Ascending aorta (tissue), 2 donors: ENCODE measurements at places on chromosomes 3 and 15.

GRCh38 chr3:144407335-144407734 is 435.7 kb downstream of the DIPK2A start:
- DNase-seq = no peak

GRCh38 chr3:101531473-101532086 is 18.6 kb upstream of the SENP7 start:
- no peak for DNase-seq

DNA sequence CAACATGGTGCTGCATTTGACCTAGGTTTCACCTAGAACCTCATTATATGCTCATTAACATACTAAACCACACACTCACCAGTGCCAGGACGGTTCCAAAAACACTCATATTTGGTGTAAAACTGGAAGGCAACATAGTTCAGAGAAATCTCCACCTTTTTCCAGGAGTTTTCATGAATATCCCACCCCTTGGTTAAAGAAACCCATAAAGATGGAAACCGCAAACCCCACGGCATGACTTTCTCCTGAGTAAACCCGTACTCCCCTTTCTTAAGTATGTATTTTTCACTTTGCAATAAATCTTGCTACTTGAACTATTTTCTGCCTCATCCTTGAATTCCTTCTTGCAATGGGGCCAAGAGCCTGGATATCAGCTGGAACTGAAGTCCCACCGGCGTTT is 379.3 kb downstream of the MAGI1 start:
- no peak for DNase-seq

DNA sequence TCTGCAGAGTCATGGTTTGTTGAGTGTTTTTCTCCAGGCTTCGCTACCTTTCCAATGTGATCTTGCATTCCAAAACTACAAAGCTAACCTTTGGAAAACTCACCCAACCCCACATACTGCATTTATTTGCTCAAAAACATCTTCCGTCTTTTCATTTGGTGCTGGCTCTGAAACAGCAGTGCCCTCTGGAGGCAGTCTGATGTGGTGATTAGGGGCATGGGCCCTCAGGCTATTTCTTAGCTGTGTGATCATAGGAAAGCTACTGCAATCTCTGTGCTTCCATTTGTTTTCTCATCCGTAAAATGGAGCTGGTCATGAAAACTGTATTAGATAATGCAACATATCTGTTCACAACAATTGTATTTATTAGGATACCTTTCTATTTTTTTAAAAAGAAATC is 47.0 kb downstream of the MTHFS start:
- DNase-seq = no peak

- peak; percentile 16 for DNase-seq
Observed at GRCh38 chr3:71235846-71236245, 347.7 kb downstream of the FOXP1 start.

DNA sequence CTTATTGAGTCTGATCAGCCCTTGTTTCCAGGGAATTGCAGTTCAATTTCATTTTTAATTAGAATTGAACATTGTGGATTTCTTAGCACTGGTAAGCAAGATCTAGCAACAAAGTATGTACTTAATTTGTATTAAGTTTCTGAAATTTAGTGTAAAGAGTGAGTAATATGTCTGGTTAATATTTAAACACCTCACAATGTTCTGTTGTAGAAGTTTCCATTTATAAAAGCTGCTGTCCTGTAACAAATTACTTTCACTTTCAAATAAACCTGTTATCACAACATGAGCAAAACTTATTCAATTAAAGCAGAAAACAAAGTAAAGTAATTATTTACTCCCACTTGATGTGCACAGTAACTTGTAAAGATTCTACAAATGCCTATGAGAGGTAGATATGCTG is 448.5 kb downstream of the NAALADL2 start:
- DNase-seq = no peak

- DNase-seq = no peak
Observed at GRCh38 chr3:160183345-160184076, 41.7 kb upstream of the C3orf80 start.

- DNase-seq = no peak
Observed at GRCh38 chr15:58423831-58424608, 7.8 kb upstream of the LIPC start.
